ENCODE measurements at places on chromosomes 2 and 18.
A peak's percentile ranks its signal among the peaks of the same experiment; 100 is the strongest.

DNA sequence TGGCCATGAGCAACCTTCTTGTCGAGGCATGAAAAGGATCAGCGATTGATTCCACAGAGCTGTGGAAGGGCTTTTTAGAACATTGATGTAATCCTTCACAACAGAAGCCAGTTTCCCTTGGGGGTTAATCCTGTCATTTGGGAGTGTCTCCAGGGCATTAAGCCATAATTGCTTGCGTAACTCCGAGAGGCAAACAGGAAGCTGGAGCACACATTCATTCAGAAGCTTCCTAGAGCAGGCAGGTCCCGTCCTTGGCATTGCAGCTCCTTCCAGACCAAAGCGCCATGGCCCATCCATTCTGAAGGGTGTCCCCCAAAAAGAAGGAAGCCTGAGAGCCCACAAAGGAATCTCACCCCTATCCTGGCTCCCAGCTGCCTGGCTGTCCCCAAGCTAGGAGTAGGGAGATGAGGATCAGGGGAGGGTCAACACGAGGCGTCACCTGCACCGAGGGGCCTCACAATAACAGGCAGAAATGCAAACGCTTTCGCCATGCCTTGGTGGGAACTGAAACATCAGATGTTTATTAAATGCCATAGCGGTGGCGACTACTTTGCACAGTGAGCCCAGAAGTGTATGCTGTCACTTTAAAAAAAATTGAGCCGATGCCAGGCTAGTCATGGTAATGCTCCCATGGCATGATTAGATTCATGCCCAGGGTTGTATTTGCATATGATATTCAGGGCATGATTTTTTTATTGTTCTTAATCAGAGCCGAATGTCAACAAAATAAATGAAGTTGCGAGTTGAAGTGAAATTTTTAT, 339.4 kb downstream of the BCL11A start:
- DNase-seq = peak; percentile 61

GRCh38 chr2:137963535-137964065, 673 bp upstream of the HNMT start:
- DNase-seq = peak; percentile 58

DNA sequence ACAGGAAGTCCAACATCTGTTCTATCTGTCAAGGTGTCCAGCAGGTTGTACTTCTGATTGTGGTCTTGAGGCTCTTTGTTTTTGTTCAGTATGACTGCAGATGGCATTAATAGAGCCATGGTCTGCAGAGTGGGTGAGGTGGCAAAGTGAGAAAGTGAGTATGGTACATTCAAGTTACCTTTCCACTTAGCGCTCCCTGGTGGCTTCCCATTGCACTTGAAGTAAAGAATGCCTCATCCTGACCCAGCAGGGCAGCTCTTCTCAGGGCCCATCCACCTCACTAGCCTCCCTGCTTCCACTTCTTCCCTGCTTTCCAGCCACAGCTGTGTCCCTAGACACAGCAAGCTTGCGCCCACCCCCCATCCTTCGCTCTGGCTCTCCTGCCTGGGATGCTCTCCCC, 148.0 kb upstream of the ALPP start:
- peak; percentile 59 for DNase-seq

DNA sequence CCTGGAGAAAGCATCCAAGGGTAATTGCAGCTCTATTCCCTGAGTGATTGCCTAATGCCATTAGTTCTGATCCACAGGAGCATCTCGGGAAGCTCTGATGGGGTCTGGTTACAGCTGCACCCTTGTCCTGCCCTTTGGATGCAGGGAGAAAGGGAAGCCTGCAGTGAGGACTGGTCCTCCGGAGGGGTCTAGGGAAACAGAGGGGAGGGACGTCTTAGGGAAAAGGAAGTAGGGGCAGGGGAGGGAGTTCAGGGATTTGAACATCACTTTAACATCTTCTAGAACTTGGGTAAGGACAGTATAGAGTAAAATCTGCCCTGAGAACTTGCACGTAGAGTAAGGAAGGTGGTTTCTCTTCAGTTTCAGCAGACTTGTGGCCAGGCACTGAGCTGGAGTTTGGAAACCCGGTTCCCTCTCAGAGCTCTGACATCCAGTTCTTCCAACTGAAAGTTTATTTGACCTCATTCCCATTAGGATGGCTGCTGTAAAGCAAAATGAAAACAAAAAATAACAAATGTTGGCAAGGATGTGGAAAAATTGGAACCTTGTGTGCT, 20.5 kb downstream of the ONECUT2 start:
- DNase-seq = no peak

DNA sequence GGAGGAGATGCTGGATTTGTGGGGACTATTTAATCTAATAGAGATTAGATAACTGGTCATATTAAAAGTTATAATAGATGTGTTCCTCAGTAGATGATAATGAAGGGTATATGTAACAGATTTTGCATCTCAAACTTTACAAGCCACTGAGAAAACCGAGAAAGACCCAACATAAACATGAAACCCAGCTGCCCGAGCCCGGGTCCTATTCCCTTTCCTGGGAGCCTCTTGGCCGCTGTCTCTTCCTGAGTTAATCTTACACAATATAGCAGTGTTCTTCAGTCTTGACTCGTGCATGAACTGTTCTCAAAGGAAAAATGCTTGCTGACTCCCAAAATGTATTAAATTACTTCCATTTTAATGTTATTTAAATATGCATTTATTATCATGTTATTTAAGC, 94.5 kb downstream of the COPS8 start:
- no peak for DNase-seq

- DNase-seq = no peak
Measured at GRCh38 chr2:182698671-182699070, 17.4 kb upstream of the DNAJC10 start.

- no peak for DNase-seq
Measured at GRCh38 chr18:12769644-12770440, 67.0 kb downstream of the PSMG2 start.

DNA sequence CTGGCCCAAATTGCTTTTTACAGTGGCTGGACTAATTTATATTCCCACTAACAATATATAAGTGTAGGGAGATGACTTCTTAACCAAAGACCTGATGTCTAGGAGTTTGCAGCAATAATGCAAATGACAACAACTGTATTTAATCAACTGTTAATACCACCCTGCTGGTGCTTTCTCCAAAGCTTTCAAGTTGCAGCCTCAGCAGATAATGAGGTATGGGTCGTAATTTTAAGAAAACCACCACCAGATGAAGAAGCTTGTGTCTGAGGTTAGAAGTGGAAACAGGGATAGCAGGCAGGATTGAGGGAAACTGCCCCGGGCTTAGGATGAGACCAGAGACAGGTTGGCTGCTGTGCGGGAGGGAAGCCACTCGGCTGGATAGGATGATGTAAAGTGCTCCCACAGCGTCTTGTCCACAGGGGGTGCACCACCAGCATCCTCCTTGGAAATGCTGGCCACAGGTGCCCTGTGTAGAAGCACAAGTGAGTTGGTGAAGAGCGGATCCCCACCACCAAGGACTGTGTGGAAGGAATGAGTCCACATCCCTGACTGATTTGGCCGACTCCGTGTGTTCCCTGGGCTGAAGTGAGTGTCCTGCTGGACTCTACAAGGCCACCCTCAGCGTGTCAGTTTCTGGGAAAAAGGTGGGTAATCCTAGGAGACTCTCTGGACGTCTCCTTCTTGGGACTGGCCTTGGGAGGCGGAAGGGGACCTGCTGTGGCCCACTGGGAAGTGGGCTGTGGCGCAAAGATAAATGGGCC, 76.1 kb upstream of the SMAD2 start:
- no peak for DNase-seq

- DNase-seq = no peak
Measured at GRCh38 chr2:218746960-218747359, 35.0 kb upstream of the CYP27A1 start.

GRCh38 chr2:146716591-146716990, 1128.2 kb upstream of the ACVR2A start:
- no peak for DNase-seq

GRCh38 chr2:195682077-195682476, 25.1 kb downstream of the SLC39A10 start:
- DNase-seq = no peak

DNA sequence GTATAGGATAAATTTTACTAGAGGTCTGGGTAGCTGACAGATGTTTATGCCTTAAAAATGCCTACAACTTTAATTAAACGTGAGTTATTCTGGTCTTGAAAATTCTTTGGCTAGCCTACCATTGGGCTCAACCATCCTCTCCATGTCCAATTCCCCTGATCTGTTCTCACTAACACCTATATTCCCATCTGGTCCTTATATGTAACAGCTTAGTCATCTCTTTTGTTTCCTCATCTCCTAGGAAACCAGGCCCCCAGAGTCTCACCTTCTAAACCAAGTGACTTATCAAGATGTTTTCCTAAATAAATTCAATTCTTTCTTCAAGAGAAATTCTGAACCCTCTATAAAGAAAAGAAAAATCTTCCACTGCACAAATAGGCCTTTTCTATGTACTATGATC, 148.5 kb downstream of the TTC32 start:
- DNase-seq = no peak

- DNase-seq = no peak
Measured at GRCh38 chr2:240235149-240235803, 94.8 kb upstream of the OTOS start.

DNA sequence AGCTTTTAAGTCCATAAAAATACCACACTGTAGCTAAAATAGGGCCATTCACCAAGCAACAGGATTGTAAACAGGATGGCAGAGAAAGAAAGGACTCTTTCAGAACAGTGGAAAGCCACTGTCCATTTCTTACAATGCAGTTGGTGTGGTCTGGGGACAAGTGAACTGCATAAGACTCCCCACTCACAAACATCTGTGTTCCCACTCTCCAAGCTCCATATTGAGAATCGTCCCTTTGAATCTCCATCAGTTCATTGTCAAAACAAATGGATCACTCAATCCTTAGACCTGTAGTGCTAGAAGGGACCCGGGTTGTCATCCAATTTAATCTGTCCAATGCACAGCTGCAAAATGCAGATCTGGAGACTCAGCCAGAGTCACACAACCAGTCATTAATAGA, 347.4 kb upstream of the KLHL29 start:
- DNase-seq = no peak

DNA sequence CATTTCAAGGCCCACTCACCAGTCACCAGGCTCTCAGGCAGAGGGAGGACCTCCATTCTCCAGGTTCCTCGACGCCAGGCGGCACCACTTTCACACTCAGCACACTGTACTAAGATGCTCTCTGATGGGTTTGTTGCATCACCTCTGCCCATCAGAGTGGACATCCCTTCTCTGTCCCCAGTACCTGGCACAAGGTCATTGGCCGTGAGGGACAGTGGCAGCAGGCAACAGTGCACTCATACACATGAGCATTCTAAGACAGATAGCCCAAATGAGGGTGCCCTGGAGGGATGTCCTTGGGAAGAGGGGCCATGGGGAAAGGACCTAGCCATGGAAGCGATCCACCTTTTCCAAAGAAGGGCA, 3.0 kb upstream of the ADRA2B start:
- no peak for DNase-seq

DNA sequence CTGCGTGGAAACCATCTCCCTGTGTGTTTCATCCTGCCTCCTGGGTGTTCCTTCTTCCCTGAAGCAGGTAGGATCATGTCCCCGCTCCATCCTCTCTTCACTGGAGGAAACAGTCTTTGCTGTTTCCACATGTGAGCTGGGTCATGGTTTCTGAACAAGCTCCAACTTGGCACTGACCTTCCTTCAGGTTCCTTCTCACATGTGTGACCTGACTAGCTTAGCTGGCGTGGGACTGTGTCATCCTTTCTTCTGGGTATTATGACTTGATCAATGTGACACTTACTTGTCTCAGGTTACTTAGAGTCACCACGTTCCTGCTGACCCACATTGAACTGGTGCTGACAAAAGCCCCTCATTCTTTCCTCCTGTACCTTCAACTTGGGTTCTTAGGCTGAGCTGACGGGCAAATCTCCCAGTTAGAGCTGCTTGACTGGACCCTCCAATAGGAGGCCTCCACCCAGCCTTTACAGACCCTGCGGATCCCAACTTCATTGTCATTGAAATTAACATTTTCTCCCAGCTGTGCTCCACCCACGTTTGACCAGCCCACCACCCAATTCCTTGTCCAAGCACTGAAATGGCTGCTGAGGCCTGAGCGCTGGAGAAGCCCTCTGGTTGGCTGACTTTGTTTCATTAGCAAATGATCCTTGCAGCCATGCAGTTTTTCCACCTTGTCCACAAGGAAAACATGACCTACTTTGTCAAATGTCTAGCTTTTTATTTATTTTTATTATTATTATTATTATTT, 128.1 kb downstream of the DDX1 start:
- DNase-seq = no peak

DNA sequence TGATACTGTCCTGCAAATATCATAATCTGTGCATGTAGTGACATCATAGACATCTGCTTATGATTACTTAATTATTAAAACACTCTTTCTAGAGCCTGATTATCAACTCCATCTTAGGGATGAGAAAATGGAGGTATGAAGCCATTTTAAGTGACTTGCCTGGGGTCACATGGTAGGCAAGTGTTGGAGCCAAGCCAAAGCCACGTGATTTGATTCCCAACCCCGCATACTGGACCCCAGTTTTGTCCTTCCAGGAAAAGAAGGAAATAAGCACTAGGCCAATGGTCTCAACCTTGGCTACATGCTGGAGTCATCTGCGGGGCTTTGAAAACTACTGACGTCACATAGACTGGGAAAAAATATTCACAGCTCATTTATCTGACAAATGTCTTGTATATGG, 19.6 kb upstream of the SEH1L start:
- DNase-seq = no peak

DNA sequence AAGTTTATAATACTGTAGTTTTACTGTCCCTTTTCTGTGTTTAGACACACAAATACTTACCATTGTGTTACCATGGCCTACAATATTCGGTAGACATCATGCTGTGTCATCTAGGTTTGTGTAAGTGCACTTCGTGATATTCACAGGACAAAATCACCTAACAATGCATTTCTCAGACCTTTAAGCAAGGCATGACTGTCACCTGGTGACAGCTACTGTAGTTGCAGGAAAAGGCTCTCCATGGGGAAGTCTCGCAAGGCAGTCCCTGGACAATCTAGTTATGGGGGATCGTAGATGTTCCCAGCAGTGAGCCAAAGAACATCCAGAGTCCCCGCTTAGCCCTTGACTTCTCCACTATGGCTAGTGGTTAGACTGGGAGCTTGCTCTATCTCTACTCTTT, 73.1 kb downstream of the EIF2AK3 start:
- DNase-seq = peak; percentile 59

DNA sequence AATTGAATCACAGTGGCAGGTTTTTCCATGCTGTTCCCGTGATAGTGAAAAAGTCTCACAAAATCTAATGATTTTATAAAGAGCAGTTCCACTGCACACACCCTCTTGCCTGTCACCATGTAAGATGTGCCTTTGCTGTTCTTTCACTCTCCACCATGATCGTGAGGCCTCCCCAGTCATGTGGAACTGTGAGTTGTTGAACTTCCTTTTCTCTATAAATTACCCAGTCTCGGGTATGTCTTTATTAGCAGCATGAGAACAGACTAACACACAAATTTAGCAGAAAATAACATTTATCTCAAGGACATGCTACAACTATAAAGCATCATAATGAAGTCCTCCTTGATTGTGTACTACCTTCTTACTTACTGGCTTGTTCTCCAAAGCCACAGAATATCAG, 1526.0 kb downstream of the LRP1B start:
- DNase-seq = no peak

DNA sequence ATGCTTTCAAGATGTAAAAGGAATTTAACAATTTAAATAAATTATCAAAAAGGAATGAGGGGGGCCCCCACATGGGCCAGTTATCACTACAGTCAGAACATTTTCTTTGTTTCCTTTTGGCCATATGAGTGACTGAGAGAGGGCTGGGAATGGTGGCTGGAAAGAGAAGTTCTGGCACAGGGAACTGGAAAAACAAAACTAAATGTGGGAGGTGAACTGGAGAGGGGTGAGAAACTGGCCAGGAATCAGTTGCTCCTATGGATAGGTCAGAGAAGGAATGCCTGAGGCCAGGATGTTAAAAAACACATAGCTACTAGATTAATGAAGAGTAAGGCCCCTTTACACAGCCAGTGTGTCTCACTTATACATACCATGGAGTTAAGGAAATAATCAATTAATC, 121.0 kb downstream of the RBMS1 start:
- DNase-seq = no peak

All from ELF-1 (cell line).